ENCODE measurements at places on chromosomes 7 and 10. TPM values are rescaled to one million over a fixed set of nuclear protein-coding genes. Genes with fewer than 3 reads are reported as not detected.

Gene GJD4
- total RNA-seq = 0.22 TPM

Gene CNPY1
- not detected for total RNA-seq

Gene OAT
- 127 TPM for total RNA-seq

Gene TMEM236
- 0.22 TPM for total RNA-seq

Gene TMEM176A
- not detected for total RNA-seq

Gene IL6
- 33.1 TPM for total RNA-seq

Gene AKR1B15
- 0.43 TPM for total RNA-seq

Gene NEURL1
- 0.26 TPM for total RNA-seq

Gene PTPRZ1
- total RNA-seq = not detected

All from articular chondrocyte of knee joint (primary cell).